ENCODE measurements at places on chromosomes 2 and 18.

DNA sequence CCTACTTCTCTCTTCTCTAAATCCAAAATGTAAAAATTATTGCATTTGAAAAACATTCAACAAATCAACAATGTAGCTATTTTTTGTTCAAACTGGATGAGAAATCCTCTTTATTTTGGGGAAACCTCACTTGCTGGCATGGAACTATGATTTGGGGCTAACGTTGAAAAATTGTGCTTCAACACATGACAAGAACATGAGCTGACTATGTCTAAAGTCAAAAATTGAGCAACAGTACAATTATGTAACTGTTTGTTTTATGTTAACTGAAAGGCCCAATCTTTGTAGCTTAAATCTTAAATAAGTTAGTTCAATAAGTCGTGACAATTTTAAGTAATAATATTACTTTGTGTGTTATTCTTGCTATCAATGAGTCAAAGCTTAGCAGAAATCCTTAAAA lies 67.3 kb downstream of the TMEFF2 start:
- no peak for DNase-seq

DNA sequence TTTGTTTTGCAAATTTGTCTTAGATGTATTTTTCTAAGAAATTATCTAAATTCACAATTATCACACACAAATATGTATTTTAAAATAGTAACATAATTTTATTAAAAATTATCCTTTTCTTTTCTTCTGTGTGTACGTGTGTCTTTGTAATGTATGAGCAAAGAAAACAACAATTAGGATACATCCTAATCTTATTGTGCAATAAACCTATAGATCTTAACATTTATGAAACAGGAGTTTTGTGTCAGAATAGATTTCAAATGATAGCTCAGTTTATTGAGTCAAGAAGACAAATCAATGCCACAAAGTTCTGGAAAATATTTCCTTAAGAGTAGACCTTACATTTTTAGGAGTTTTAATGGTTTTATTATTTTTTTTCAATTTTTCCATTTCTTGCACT lies 212.2 kb downstream of the KCNJ3 start:
- no peak for DNase-seq

DNA sequence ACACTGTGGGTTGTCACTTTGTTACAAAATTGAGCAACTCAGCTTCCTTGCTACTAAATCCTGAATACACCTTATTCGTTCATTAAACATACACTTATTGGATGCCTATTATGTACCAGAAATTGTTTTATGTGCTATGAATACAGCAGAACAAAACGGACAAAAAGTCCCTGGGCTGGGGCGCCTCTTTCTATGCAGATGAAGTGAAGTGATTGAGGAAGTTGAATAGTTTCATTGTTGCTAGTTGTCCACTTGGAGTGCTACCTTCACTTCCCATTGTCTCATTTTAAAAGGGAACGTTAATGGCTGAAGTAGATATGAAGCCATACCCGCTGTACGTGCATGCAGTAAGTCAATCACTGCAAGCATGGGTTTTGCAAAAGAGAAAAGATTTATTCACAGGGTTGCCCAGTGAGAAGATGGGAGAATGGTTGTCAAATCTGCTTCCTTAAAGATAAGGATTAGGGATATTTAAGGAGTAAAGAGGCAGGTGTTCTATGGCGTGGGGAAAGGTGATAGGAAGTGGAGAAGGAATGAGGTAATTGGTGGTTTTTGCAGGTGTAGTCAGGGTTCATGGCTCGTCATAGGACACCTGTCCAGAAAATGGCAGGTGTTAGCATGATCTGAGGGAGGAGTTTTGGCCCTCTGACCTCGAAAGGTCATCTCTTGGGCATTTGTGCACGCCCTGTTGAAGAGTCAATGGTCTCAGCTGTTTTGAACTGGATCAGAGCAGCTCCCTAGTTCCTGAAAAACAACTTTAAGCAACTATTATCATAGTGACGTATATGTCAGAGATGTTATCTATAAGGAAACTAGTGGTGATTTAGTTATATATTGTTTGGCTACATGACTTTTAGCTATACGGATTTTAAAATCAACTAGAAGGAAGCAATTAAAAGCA lies 23.5 kb downstream of the TRPM8 start:
- DNase-seq = no peak

- DNase-seq = no peak
Observed at GRCh38 chr18:37309059-37309458, 256.5 kb downstream of the CELF4 start.

DNA sequence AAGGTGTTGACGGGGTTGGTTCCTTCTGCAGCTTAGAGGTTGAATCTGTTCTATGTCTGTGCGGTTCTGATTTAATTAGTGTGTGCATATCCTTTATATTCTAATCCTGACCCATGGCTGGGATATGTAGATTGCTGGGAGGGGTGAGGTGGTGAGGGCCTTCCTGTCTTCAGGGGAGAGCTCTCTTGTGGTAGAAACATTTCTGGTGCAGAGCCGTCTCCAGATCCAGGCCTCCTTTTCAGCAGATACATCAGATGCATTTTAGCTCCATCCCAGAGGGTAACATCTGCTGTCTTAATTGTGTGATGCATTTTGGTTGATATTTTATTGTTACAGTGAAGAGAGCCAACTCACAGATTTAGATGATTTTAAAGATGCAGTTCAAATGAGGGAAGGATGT lies 227.8 kb downstream of the AGAP1 start:
- DNase-seq = no peak

GRCh38 chr18:45938488-45938935 lies 28.6 kb downstream of the EPG5 start:
- DNase-seq = no peak

- no peak for DNase-seq
Observed at GRCh38 chr2:57674743-57675142, 371.9 kb upstream of the VRK2 start.

DNA sequence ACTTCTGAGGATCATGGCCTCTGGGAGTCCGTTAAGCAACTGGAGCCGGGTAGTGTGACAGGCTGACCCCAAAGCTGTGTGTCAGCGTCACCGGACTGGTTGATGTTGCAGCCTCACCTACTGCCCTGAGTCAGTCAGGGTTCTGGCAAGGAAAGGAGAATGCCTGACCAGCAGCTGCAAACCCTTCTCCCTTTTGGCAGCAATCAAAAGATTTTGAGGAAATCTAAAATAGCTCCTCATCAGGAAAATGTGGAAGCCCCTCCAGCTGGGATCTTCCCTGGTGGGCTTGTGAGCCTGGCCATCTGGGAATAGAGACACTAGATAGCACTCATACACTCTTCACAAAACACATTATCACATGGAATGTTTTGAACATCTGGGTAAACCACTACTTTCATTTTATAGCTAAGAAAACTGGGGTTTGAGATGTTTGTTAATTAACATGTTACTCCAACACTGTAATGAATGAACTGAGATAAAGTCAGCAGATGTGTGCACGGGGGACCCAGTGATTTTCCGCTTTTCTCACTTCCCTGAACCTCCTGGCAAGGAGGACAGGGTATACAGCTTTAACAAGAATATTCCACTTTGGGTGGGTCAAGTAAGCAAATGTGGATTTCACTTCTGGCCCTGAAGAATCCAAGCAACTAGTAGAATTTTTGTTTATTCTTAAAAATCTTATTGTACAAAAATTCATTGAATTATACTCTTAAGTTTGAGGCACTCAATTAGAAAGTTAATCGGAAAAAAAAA lies 24.7 kb downstream of the CLUL1 start:
- DNase-seq = no peak

- DNase-seq = no peak
Observed at GRCh38 chr2:48452108-48452507, 77.8 kb upstream of the STON1 start.

DNA sequence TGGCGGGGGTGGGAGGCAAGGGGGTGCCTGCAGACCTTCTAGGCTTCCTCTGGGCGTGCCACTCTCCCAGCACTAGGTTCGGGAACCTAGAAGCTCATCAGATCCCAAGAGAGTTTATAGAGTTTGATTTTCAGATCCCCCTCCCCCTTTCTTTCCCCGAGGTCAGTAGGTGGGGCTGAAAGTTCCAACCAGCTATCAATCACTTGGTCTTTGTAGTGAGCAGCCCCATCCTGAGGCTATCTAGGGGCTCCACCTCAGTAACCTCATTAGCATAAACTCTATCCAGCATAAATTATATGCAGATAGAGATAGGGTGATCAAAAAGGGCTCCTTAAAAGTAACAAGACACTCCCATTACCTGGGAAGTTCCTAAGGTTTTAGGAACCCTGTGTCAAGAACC lies 32.8 kb downstream of the ERLEC1 start:
- DNase-seq = no peak

DNA sequence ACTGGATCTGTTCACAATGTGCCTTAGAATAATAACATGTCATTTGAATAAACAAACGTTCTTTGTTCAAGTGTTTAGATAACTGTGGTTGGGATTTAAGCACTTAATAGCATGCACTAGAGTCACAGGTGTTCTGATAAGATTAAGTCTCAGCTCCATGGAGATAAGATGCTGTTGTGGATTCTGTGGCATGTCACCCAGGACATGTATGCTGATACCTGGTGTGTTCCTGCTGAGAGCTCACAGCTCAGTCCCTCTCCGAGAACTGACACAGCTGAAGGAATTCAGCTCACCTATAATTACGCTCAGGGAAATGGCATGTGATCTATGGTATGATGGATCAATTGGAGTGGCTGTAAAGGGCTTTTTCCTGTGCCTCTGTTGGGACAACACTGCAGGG lies 75.4 kb upstream of the ST6GAL2 start:
- DNase-seq = no peak

GRCh38 chr2:45988879-45989278 lies 308.3 kb upstream of the EPAS1 start:
- no peak for DNase-seq

- DNase-seq = no peak
Observed at GRCh38 chr18:24000613-24001490, 13.7 kb upstream of the TTC39C start.

DNA sequence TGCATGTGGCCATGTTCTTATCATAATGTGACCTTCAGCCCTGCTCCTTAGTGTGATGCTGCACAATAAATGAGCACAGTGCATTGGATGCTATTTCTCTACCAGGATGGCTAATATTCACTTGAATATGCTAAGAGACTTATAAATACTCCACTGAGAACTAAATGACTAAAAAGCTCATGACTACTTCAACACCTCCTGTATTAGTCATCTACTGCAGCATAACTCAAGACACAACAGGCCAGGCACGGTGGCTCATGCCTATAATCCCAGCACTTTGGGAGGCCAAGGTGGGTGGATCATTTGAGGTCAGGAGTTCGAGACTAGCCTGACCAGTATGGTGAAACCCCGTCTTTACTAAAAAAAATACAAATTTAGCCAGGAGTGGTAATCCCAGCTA lies 213.4 kb downstream of the RND3 start:
- no peak for DNase-seq

GRCh38 chr2:27038631-27039339 lies 6.0 kb downstream of the TMEM214 start:
- DNase-seq = no peak

GRCh38 chr2:140383781-140384180 lies 1603.6 kb upstream of the NXPH2 start:
- no peak for DNase-seq

DNA sequence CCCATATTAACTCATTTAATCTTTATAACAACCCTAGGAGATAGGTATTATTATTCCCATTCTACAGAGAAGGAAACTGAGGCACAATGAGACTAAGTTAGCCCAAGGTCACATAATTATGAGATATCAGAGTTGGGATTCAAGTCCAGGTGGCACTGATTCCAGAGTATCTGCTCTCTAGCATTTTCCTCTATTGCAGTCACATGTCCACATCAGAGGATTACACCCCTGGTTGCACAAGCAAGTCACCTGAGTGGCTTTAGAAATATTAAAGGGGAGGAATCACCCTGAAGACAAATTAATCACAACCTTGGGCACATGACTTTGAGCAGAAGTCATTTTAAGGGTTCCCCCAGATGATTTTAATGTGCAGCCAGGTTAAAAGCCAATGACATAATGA lies 23.8 kb downstream of the SRD5A2 start:
- DNase-seq = no peak

DNA sequence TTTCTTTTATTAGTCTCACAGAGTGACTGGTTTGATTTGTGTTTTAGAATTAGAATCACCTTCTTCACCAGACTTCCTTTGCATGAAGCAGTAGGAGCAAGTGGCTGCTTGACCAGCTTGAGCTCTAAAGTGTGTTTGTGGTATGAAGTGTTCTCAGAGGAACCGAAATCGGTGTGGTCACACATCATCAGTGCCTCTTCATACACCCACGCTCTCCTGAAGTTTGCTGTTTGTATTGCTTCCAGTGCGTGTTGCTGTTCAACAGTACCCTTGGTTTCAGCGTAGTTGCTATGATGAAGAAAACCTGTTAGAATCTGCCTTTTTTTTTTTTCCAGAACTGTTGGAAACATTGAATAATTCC lies 77.9 kb downstream of the LIMS1 start:
- no peak for DNase-seq

DNA sequence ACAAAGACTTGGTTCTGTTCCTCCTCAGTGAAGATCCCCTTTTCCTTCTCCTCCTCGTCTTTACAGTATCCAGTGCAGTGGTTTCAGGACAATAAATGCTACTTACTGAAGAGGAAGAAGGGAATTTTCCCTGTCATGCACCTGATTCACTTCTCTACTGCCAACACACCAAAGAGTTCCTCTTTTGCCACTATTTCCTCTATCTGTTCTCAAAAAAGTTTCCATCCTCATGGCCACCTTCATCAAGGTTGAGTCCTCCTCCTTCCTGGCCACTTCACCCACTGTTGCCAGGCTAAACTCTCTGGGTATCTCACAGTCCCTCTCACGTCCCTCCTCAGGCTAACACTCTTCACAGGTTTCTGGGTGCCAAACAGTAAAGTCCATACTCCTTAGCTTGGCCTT lies 41.7 kb downstream of the PLEKHM3 start:
- DNase-seq = no peak

DNA sequence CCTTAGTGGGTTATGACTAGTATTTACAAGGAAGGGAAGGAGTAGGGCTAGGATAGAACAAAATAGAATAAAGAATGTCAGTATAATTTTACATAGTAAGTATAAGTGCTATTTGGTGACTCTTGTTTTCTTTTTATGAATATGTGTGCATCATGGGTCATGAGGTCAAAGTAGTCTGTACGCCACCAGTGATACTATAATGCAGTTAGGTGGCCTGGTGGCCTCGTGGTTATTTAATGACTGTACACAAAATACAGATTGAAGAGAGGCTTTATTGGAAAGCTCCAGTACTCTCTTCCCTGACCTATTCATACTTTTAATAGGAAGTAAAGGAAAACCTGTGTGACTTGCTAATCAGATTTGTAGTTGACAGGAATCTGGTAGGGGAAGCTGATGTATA lies 27.3 kb downstream of the CAB39 start:
- peak; percentile 11 for DNase-seq
